ENCODE measurements at places on chromosomes 6 and 20.

GRCh38 chr6:44011350-44011920, 115.8 kb downstream of the MRPL14 start:
- no peak for DNase-seq

- no peak for DNase-seq
These were observed 343.6 kb upstream of the SASH1 start for GRCh38 chr6:147999001-147999540.

GRCh38 chr6:10413850-10414738, 780 bp downstream of the TFAP2A start:
- DNase-seq = no peak

- no peak for DNase-seq
These were observed 30.7 kb downstream of the FGD2 start for GRCh38 chr6:37036146-37036545.

- no peak for DNase-seq
These were observed 109.5 kb downstream of the SNX5 start for GRCh38 chr20:17859002-17859615.

DNA sequence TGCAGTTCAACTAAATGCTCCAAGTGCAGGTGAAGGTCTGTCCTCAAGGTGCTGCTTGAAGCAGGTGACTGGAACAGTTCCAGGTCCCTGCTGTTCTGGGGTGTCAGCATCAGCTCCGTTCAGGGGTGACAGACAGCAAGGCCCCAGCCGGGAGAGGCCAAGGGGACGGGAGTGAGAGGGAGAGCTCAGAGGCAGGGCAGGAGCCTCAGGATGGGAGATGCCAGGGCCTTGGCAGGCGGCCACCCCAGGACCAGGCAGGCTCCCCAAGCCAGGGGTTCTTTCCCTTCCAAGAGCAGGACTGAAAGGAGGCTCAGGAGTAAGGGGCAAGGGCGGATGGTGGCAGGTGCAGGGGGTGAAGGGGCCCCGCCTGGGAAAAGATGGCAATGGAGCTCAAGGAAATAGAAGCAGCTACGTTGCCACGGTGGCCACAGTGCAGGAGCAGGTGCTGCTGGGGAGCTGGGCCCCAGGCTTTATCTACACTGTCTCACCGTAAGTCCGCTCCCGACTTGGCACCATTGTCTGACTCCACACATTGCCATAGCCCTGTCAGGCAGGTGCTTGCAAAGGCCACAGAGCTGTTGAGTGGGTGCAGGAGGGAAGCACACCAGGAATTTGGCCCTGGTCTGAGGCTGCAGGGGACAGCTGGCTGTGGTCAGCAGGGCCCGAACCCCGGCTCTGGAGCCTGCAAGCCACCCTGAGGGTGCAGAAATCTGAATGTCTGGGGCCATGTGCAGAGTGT, 43.1 kb downstream of the ERMARD start:
- DNase-seq = no peak
